ENCODE measurements at places on chromosomes 1 and 21.

DNA sequence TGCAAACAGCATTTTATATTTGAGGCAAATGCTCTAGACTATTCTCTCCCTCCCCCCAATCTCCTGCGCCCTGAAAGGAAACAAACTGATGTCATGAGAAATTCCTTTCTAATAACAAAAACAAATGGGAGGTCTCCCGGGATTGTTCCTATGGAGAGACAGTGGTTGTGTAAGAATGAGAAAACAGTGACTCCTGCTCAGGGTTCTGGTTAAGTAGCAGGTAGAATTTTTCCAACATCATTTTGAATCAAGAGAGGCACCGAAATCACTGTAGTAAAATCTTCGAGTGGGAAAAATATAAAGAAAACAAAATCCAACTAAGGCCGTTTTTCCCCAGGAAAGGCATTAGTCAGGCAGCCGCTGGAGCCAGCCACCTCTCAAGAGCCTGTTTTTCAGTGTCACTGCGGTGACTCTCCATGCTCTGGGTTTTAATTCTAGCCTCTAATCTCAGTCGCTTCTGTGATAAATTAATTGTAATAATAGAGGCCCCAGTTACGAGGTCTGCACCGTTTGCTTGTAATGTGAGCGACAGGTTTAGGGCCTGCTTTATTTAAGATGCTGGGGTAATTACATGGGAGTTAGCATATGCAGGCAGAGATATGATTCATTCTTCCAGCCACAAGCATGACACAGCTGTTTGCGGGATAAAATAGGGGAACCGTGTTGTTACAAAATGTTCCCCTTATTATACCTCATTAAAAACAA, 80.3 kb downstream of the RNF220 start:
- DNase-seq, result no peak

DNA sequence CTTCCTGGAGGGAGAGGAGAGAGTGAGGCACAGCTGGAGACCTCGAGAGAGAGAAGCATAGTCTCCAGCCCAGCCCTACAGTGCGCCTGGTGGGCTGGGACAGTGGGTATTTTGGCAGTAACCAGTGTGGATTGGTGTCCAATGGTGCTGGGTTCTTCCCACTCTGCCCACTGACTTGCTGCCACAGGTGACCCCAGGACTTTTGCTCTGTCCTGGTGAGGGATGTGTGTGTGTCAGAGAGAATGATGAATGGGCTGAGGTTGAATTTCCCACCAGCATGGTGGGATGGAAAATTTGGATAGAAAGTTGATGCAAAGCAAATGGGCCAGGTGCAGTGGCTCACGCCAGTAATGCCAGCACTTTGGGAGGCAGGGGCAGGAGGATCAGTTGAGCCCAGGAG, 26.3 kb downstream of the SERINC2 start:
- DNase-seq, result no peak

DNA sequence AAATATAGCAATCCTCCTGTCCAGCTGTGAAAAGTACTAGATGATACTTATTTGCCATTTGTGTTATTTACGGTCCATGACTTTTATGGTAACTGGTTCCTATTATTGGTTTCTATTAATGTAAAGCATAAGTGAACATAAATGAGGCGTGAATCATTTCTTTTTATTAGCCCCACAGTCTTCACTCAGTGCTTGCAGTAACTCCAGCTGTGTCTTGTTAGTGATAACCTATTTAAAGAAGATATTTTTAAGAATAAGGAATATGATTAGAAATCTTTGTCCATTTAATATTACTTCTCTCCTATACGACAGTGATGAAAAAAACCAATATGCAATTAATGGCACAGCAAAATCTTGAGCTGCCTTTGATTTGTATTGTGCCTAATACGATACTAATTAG, 149.9 kb downstream of the SPATA17 start:
- DNase-seq, result no peak

DNA sequence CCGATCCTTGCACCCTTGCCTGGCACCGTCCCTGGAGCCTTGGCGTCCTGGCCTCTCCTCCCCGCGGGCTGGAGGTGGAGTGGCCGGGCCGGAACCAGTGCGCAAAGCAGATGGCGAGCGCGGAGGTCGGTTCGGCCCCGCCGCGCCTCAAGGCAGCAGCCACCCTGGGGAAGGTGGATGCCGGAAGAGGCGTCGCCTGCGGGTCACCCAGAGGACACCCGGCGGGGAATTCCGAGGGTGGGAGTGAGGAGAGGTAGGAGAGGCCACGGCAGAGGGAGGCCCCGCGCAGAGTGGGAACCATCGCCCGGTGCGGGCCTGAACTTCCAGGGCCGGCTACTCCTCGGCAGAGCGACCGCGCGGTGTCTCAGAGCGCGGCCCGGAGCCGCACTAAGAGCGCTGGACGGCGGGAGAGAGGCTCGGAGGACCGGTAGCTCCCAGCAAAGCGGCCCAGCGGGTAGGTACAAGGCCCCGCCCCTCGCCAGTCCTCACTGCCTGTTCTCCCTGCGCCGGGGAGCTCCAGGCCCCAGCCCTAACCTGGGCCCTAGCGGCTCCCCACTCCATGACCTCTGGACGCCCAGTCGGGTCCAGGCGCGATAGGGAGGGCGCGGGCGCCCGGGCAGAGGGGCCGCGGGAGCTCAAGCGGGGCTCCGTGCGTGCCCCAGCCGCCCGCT, at the start of gene RNF207:
TSS of gene RNF207 (plus strand) at position 271 of the 671 bp plus-strand sequence. CDS start 417 bp downstream, outside the sequence.
- DNase-seq, result peak; percentile 70

DNA sequence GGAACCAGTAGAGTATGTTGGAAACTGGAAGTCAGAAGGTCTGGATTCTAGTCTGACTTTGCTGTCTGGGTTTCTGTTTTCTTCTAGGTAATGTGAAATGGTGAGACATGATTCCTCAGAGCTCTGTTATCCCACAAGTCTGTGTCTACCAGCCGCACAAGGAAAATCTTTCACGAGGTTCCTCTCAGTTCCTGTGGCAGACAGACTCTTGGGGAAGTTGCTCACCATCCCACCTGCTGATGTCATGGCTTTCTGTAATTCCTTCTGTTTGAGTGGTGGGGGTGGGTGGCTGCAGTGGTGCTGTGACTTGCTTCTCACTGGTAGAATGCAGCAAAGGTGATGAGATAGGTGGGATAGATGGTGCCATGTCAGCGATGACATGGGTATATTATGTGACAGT, 17.1 kb upstream of the SCMH1 start:
- DNase-seq, result no peak

- DNase-seq, result peak; percentile 37
Observed at GRCh38 chr1:55284856-55285255, 69.7 kb upstream of the USP24 start.

- DNase-seq, result no peak
Observed at GRCh38 chr21:45873418-45873817, 108.2 kb upstream of the COL6A1 start.

GRCh38 chr1:116763787-116764465, 9.7 kb downstream of the CD2 start:
- DNase-seq, result peak; percentile 46

DNA sequence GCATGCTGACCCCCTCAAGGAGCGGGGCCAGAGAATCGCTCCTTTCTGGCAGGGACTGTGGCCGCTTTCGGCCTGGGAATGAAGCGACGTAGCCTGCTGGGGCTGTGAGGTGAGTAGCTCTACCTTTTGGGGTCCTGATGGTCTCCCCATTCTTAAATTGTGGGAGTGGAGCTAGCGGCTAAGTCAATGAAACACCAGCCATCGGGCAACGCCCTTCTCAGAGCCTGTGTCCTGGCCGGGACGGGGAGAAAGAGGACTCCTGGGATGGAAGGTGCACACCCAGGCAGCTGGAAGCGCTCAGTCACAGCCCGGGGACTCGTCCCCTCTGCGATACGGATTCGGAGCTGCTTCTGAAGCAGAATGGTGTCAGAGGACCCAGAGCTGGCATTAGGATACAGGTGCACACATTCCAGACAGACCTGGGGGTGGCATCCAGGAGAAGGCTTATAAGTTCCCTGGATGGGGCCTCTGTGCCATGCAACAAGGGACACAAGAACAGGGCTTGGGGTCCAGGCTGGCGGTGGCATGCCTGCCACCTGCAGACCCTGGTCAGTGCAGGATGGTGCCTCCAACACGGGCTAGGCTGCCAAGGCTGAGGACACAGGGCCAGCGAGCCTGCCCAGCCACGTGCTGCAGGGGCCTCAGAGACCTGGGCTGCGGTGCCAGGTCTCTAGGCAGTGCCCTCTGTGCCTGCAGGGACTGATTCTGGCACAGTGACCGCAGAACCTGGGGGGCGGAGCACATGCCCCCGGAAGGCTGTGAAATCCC, 945 bp upstream of the WNT9A start:
- DNase-seq, result peak; percentile 20

GRCh38 chr1:15684468-15685291, 560 bp downstream of the PLEKHM2 start:
- peak; percentile 45 for DNase-seq

- DNase-seq, result no peak
Observed at GRCh38 chr1:158898722-158899121, 32.6 kb upstream of the PYHIN1 start.

DNA sequence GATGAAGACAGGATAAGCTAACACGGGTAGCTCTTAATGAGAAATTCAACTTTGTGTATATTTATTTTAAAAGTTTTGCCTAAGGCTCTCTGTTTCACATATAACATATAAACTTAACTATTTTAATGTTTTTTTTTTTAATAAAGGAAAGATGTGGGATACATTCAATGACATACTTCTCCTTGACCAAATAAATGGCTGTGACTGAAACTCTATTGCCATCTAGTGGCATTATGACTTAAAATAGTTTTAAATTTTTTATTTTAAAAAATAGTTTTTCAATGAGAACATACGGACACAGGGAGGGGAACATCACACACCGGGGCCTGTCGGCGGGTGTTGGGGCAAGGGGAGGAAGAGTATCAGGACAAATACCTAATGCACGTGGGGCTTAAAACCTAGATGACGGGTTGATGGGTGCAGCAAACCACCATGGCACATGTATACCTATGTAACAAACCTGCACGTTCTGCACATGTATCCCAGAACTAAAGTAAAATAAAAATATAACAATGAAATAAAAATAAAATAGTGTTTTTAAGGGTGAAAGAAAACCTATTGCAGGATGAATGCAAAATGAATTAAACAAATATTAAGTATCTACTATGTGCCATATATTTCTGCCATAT, 83.4 kb downstream of the LYST start:
- no peak for DNase-seq

- no peak for DNase-seq
Observed at GRCh38 chr1:196034080-196034706, 574.0 kb downstream of the KCNT2 start.

DNA sequence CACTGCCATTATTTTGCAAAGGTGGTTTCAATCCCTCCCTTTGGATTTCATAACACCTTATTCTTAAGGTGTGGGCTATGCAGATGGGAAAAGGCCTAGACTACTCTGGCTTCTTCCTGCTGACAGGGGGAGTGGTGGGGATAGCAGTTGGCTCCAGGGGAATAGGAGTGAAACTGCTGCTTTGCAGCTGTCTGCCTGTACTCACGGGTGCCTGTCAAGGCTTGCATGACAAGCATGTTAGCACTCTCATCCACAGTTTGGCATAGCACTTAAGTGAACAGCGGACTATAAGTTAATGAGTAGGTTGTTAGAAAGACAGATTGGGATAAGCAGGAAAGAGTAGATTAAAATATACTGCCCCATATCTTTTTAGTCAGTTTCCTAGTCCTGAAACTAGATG, 287.5 kb upstream of the DAB1 start:
- no peak for DNase-seq

GRCh38 chr1:95223110-95223509, 10.9 kb upstream of the RWDD3 start:
- no peak for DNase-seq

DNA sequence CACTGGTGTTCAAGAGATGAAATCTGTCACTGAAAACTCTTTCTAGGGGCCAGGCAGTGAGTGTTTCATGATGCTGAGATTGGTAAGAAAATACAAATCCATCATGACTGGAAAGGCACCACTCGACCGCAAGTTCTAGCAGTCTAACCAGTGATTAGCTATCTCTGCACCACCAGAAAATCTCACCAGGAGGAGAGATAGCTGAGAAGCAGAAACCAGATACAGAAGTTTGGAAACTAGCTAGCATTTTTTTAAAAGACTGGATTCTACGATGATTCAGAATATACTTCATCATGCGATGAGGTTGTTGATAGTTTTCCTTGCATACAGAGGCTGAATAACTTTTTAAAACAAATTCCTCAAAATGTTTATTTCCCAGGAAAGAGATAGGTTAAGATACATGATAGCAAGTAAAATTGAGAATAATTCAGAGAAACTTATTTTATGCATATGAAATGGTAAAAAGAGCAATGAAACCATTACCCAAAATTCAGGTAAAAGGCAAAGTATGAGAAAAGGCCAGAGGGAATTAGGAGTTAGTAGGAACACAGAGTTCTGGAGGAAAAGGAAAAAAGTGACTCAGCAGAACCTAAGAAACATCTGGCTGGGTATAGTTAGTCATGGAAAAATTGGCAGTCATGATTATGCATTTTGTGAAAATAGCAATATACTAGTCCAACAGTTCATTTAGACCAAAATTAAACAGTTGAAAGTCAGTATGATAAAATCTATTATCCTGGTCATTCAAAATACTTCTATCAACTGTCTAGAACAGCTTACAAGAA, 3.3 kb upstream of the F3 start:
- no peak for DNase-seq

GRCh38 chr1:113780374-113781146, 21.3 kb upstream of the PHTF1 start:
- no peak for DNase-seq

DNA sequence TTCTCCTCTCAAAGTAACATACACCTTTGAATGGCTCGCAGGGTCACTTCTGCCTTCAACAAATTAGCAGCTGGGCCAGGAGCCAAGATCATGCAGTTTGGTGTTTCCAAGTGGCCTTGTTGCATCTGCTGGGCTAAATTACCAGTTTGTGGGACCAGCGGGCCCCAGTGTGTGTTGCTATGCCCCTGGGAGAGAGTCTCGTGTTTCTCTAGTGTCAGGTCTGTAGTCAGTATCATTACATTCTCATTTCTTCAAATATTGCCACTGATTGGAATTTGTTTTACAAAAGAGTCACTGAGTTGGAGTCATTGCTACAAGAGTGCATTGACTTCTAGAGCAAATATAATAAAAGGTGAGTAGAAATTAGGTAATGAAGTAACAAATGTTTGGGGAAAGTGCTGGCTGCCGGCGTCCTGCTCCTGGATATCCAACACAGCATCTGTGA, 35.5 kb downstream of the RHOU start:
- DNase-seq, result peak; percentile 50

GRCh38 chr1:229258031-229258756, 12.7 kb upstream of the RAB4A start:
- DNase-seq, result peak; percentile 78

- DNase-seq, result no peak
Observed at GRCh38 chr1:44733365-44733764, 2.4 kb upstream of the RNU5D-1 start.

- DNase-seq, result no peak
Observed at GRCh38 chr1:212271234-212271633, 14.0 kb upstream of the PPP2R5A start.

- no peak for DNase-seq
Observed at GRCh38 chr1:84726593-84727499, 36.6 kb upstream of the SSX2IP start.

GRCh38 chr21:42413093-42413492, 9.4 kb downstream of the UBASH3A start:
- DNase-seq, result no peak
